NCI-H524 treated with DMSO at 0.1 percent for 48 hours (cell line): ENCODE measurements at places on chromosomes 13 and 19.

DNA sequence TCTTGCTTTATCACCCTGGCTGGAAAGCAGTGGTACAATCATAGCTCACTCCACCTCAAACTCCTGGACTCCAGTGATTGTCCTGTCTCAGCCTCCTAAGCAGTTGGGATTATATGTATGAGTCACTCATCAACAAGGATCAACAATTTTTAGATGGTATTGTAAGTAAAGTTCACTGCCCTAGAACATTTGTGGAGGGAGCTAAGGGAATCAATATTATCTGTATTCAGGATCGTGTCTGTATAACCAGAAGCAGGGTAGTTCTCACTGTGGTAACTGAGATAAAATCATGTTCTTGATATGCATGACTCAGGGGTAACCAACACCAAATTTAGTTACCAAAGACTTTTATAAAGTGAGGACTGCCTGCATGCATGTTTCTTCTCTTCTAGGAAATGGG lies 27.0 kb downstream of the ZMYM5 start:
- DNase-seq, result no peak

- no peak for DNase-seq
Measured at GRCh38 chr13:90627813-90628212, 719.7 kb upstream of the MIR17HG start.

DNA sequence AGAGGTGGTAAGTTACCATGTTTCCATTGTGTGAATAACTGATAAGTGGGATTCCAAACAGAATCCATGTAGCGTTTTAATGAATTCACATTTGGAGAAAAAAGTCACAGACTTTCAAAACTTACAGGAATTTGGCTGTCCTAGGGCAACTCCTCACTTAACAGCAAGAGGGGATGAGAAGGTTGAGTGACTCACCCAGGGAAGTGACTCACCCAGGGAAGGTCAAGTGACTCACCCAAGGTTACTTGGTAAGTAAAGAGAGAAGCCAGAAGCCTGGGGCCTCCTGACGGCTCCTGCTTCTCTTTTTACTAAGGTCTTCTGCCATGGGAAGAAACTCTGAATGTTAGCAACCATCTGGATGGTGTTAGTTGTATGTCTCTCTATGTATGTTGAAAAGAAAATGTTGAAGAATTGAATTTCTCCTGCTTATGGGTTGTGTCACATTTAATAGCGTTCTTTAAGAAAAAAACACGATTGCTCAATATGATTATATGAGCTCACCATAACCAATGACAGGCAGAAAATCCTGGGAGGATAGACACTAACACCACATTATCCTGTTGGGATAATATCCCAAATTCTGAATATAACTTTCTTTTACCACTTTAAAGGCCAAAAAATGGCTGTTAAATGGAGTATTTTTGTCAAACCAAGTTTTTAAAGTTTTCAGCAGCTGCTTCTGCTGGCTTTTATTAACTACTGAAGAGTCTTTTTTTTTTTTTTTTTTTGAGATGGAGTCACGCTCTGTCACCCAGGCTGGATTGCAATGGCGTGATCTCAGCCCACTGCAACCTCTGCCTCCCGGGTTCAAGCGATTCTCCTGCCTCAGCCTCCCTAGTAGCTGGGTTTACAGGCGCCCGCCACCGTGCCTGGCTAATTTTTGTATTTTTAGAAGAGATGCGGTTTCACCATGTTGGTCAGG lies 195.6 kb downstream of the GGACT start:
- no peak for DNase-seq

DNA sequence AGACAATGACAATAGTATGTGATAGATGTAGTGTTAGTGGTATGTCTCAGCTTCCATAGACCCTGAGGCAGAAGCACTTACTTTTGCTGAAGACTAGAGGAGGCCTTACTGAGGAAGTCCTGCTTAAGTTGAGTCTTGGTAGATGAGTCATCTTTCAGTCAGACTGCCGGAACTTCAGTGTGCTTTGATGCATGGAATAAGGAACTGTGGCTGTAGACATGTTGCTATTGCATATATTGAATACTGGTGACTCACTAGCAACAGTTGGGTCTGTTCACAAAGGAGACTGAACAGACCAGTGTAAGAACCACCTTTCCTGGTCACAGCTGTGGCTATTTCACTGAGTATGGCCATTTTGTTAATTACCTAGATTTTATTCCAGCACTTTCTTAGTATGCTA lies 1000.6 kb downstream of the OLFM4 start:
- no peak for DNase-seq

DNA sequence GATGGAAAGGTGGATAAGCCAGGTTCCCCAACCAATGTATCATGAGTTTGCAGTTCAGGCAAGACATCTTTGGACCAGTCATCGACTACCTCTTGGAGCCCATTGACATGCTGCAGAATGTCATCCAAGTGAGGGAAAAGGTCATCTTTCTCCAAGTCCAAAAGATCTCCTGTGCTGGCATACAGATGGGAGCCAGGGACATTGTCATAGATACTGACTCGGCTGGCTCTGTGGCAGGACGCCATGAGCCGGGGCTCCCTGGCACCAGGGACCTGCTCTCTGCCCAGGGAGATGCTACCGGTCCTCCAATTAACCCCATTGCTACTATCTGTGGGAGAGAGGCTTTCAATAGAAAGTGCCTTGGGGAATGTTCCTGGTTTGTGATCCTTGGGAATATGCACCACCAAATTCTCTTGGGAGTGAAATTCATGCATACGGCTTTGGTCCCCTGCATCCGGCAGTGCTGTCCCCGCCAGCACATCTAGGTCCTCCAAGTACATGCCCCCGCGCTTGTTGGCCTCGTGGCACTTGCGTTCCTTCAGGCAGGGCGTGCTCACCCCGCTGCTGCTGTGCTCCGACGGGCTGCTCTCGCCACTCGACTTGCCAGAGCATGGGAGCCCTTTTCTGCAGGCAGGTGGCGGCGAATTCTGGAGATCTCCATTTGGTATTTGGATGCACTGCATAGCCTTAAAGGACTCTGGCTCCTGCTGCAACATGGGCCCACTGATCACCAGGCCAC lies 113.0 kb downstream of the KL start:
- DNase-seq, result no peak

- DNase-seq, result no peak
Measured at GRCh38 chr13:104996022-104996421, 1539.4 kb downstream of the EFNB2 start.

DNA sequence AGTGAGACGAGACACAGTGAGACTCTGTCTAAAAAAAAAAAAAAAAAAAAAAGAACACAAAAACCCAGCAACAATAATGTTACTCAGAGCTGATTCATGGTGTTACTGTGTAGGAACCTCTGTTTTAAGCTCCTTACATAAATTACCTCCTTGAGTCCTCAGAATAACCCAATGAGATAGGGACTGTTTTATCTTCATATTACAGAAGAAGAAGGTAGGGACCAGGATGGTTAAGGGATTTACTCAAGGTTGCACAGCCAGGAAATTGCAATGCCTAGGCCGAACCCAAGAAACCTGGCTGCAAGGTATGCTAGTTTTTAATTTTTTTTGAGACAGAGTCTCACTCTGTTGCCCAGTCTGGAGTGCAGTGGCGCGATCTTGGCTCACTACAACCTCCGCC lies 1.5 kb upstream of the DAND5 start:
- DNase-seq, result no peak

- DNase-seq, result no peak
Measured at GRCh38 chr19:45439569-45440258, 16.0 kb upstream of the ERCC1 start.

GRCh38 chr19:38478273-38478971 lies 44.9 kb downstream of the RYR1 start:
- DNase-seq, result peak; percentile 4

- DNase-seq, result no peak
Measured at GRCh38 chr13:40315416-40316064, 350.9 kb downstream of the FOXO1 start.

- no peak for DNase-seq
Measured at GRCh38 chr13:51768378-51768921, 35.5 kb downstream of the DHRS12 start.

DNA sequence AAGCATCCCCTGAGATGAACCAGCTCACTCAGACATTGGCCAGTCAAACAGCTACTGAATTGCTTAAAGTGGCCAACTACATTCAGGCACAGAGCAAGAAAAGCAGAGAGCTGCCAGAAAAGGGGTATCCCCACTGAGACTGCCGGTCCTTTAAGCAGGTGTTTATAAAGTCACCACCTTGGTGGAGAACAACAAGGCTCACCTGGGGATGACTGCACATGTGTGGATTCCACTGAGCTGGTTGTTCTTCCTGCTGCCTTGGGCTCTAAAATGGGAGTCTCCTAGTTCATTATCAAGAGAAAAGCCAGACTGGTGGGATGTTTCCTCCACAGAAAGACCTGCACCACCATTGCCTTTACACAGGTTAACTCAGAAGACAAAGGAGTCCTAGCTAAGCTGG lies 51.8 kb upstream of the IPO5 start:
- DNase-seq, result no peak

- DNase-seq, result no peak
Measured at GRCh38 chr13:99178636-99179035, 22.0 kb upstream of the UBAC2 start.

DNA sequence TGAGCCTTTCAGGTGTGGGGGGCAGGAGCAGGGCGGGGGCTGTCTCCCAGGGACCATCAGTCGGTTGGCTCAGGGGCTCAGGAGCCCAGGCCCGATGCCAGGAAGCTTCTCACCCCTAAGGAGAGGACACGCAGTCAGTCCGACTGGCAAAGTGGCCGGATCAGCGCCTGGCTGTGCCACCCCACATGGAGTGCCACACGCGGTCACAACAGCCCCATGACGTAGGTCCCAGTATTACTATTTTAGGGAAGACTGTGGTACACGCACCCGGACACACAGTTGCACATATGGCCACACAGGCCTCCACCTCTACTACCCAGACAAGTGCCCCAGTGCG lies 29.3 kb upstream of the GRTP1 start:
- DNase-seq, result no peak

DNA sequence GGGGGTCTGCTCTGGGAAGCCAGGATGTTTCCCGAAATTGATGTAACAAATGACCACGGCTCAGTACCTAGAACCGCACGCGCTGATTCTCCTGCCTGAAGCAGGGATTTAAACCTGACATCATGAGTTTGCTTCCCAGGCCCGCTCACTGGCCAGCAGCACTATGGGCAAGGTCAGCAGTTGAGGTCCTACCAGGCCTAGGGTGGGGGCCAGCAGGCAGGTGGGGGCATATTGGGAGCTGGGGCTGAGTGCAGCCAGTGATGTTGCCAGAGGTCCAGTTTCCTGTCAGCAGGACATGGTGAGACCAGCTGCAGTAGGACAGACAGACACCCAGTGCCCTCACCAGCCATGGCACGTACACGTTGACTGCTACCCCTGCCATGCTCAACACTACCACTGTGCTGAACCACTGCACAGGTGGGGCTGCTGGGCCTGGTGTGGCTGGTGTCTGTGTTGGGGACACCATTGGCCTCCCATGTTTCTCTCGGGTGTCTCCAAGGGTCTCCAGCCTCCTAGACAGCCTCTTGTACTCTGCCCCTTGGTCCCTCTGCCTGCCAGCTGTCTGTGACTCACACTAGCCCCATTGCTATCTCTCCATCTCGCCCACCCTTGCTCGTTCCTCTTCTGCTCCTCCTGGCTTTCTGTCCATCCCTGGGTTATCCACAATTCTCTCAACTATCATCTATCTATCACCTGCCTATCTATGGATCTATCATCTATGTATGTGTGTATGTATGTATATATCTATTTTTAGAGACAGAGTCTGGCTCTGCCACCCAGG lies 1.1 kb upstream of the C19orf85 start:
- DNase-seq, result no peak

DNA sequence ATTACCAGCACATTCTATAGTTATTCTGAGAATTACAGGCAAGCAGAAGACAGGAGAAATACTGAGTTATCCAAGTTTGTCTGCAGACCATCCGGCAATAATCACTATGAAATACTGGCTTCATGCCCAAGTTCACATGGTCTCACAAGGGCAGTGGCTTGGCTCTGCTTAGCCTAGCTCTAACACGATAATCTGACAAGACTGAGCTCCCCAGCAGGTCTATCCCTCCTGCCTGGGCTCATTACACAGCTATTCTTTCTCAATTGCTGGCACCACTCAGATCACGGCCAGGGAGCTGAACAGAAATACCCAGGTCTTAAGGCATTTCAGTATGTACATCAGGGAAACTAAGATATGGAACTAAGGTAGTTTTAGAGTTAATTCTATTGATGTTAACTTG lies 361.6 kb upstream of the PCDH20 start:
- DNase-seq, result no peak

- DNase-seq, result no peak
Measured at GRCh38 chr13:95235974-95236373, 65.3 kb downstream of the ABCC4 start.

DNA sequence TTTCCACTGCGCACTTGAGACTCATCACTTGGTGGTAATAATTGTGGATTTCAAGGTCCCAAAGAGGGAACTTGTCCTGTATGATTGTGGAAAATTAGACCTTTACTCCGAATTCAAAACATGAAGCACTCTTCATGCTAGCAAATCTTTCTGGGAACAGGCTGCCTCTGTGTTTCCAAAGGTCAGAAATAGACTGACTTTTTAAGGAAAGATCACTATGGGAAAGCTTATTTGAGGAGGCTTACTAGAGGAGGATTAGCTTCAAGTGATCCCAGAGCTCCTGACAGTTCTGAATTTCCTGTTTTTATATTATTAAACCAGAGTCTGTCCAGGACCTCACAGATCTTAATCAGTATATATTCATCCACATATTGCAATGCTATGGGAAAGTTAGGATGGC lies 5.5 kb downstream of the WDFY2 start:
- DNase-seq, result peak; percentile 4

DNA sequence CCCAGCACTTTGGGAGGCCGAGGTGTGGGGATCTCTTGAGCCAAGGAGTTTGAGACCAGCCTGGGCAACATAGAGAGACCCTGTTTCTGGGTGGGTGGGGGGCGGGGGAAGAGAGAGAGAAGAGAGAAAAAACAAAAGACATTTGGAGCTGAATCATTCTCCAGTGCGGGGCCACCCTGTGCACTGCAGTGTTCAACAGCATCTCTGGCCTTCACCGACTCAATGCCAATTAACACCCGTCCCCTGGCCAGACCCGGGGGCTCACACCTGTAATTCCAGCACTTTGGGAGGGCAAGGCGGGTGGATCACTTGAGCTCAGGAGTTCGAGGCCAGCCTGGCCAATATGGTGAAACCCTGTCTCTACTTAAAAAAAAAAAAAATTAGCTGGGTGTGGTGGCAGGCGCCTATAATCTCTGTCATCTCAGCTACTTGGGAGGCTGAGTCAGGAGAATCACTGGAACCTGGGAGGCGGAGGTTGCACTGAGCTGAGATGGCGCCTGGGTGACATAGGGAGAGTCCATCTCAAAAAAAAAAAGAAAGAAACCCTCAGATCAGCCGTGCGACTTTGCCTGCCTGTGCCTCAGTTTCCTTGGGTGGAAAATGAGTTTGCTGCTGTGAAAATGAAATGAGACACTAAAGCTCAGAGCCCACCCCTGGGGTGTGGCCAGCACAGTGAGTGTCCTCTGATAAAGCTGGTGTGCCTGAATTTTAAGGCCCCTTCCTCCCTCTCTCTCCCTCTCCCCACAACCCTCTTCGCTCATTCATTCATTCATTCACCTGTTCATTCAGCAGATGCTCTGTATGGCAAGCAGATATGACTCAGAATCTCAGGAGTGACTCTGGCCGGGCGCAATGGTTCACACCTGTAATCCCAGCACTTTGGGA lies 6.4 kb downstream of the KLF2 start:
- no peak for DNase-seq

- no peak for DNase-seq
Measured at GRCh38 chr19:16328824-16329482, 4.3 kb downstream of the KLF2 start.
